ENCODE measurements at places on chromosomes 13 and 19. TPM values are rescaled to one million over a fixed set of nuclear protein-coding genes. Genes with fewer than 3 reads are reported as not detected.

Gene NLRP4
- total RNA-seq: not detected

Gene APLP1
- 11.5 TPM for total RNA-seq

Gene RFPL4A
- not detected for total RNA-seq

Gene EML2
- 20.3 TPM for total RNA-seq

Gene GFY
- not detected for total RNA-seq

Gene THSD1
- 346 TPM for total RNA-seq

Gene ADM5
- total RNA-seq: 5.3 TPM

GRCh38 chr13:94917824-94918223, 205.5 kb upstream of the SOX21 start:
- no peak overlapping the region for H3K27ac ChIP-seq
- no peaks in the 10 kb centered on the region for H3K27me3 ChIP-seq
- peak; percentile 18 for DNase-seq
- H3K4me3 ChIP-seq: no peak overlapping the region

- no peak overlapping the region for H3K27ac ChIP-seq
- H3K27me3 ChIP-seq: no peaks in the 10 kb centered on the region
- peak; percentile 77 for DNase-seq
- H3K36me3 ChIP-seq: no peaks in the 10 kb centered on the region
- H3K4me1 ChIP-seq: peaks cover 6% of the 10 kb centered on the region
These were observed 68.7 kb downstream of the ZAR1L start for GRCh38 chr13:32246468-32246867.

DNA sequence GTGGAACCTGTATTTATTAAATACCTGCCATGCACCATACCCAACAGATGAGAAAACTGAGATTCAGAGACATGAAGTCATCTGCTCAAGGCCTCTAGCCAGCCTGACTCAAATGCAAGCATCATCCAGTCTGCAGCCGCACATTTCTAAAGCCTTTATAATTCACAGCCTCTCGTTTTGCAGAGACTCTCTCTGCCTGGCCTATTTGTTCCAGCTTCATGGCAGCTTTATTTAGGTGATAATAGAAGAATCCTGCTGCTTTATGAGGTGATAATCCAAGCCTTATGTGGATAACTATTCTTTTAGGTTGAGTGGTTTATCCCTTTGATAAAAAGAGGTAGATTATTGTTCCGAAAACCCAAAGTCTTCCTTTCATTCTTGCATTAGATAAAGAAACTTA, 58.4 kb downstream of the OXGR1 start:
- no peak overlapping the region for H3K4me3 ChIP-seq
- H3K27ac ChIP-seq: no peak overlapping the region
- H3K4me1 ChIP-seq: peaks cover 10% of the 10 kb centered on the region
- peaks cover 1% of the 10 kb centered on the region for H3K27me3 ChIP-seq
- DNase-seq: no peak
- H3K36me3 ChIP-seq: no peaks in the 10 kb centered on the region

DNA sequence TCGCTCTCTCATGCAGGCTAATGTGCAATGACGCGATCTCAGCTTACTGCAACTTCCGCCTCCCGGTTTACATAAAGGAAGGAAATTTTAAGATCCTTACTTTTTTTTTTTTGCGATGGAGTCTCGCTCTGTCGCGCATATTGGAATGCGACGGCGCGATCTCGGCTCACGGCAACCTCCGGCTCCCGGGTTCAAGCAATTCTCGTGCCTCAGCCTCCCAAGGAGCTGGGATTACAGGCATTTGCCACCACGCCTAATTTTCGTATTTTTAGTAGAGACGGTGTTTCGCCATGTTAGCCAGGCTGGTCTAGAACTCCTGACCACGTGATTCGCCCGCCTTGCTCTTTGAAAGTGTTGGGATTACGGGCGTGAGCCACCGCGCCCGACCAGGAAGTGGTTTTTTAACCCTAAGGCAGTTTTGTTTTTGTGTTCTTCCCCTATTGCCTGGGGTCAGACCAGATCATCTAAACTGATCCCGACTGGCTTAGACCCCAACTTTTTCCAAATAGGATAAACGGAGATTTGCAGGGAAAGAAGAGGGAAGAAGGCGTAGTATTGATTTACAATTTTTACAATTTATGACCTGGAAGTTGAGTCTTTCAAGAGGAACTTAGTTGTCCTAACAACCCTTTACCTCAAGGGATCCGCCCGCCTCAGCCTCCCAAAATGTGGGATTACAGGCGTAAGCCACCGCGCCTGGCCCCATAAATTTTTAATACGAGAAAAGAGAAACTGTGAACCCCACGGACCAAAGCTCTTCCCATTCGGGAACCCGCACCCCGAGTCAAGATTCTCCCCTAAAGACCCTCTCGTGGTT, 142.0 kb downstream of the ZNF737 start:
- H3K4me3 ChIP-seq: peak overlapping the region; percentile 99
- H3K4me1 ChIP-seq: peaks cover 17% of the 10 kb centered on the region
- peaks cover 5% of the 10 kb centered on the region for H3K27me3 ChIP-seq
- peak; percentile 50 for DNase-seq

- H3K27me3 ChIP-seq: peaks cover 3% of the 10 kb centered on the region
- no peak overlapping the region for H3K4me3 ChIP-seq
These were observed 145.7 kb downstream of the ABCC4 start for GRCh38 chr13:95155504-95155903.

GRCh38 chr13:26713341-26713740, 47.2 kb downstream of the GPR12 start:
- H3K27ac ChIP-seq: no peak overlapping the region
- no peak overlapping the region for H3K4me3 ChIP-seq
- H3K4me1 ChIP-seq: no peaks in the 10 kb centered on the region
- H3K36me3 ChIP-seq: no peaks in the 10 kb centered on the region

- H3K4me1 ChIP-seq: peaks cover 10% of the 10 kb centered on the region
- no peak overlapping the region for H3K27ac ChIP-seq
- peaks cover 6% of the 10 kb centered on the region for H3K27me3 ChIP-seq
- H3K36me3 ChIP-seq: no peaks in the 10 kb centered on the region
- DNase-seq: no peak
- H3K4me3 ChIP-seq: no peak overlapping the region
These were observed 60.5 kb downstream of the SPATA13 start for GRCh38 chr13:24221007-24221406.
